Activated CD4-positive, alpha-beta memory T cell treated with anti-CD3 and anti-CD28 coated beads for 36 hours (primary cell): ENCODE measurements at places on chromosomes 3 and 15. TPM values are rescaled to one million over a fixed set of nuclear protein-coding genes. Genes with fewer than 3 reads are reported as not detected.

DNA sequence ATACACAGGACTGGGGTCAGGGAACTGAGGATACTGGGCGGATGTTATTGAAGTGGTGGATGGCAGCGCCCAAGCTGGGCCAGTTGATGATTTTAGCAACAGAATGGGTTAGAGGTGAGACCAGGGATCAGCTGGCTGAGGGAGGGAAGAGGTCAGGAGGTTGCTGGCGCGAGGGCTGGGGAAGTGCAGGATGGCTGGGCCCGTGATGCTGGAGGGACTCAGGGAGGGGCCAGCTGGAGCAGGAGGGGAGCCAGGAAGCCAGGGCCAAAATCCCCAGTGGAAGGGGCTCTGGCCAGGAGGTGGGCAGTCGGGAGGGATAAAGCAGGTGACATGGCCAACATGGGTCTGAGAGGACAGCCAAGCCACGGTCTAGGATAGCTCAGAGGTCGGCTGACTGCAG is 178.0 kb downstream of the NSMCE3 start:
- no peaks in the 10 kb centered on the region for H3K27me3 ChIP-seq
- peaks cover 8% of the 10 kb centered on the region for H3K4me1 ChIP-seq
- no peaks in the 10 kb centered on the region for H3K36me3 ChIP-seq

The UROC1 gene
- total RNA-seq = not detected

DNA sequence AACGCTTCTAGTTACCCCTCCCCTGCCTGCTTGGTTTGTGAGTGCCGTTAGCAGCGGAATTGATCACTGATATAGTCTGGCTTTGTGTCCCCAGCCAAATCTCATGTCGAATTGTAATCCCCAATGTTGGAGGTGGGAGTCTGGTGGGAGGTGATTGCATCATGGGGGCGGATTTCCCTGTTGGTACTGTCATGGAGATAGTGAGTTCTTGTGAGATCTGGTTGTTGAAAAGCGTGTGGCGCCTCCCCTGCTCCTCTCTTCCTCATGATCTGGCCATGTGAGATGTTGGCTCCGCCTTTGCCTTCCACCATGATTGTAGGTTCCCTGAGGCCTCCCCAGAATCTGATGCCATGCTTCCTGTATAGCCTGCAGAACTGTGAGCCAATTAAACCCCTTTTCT is 47.3 kb upstream of the PGPEP1L start:
- DNase-seq = no peak
- peaks cover 17% of the 10 kb centered on the region for H3K27me3 ChIP-seq
- no peaks in the 10 kb centered on the region for H3K36me3 ChIP-seq

GRCh38 chr15:23072633-23073032 is 33.3 kb upstream of the TUBGCP5 start:
- peaks cover 7% of the 10 kb centered on the region for H3K27me3 ChIP-seq
- H3K4me3 ChIP-seq = no peak overlapping the region
- no peak for DNase-seq
- no peaks in the 10 kb centered on the region for H3K4me1 ChIP-seq
- no peaks in the 10 kb centered on the region for H3K36me3 ChIP-seq

DNA sequence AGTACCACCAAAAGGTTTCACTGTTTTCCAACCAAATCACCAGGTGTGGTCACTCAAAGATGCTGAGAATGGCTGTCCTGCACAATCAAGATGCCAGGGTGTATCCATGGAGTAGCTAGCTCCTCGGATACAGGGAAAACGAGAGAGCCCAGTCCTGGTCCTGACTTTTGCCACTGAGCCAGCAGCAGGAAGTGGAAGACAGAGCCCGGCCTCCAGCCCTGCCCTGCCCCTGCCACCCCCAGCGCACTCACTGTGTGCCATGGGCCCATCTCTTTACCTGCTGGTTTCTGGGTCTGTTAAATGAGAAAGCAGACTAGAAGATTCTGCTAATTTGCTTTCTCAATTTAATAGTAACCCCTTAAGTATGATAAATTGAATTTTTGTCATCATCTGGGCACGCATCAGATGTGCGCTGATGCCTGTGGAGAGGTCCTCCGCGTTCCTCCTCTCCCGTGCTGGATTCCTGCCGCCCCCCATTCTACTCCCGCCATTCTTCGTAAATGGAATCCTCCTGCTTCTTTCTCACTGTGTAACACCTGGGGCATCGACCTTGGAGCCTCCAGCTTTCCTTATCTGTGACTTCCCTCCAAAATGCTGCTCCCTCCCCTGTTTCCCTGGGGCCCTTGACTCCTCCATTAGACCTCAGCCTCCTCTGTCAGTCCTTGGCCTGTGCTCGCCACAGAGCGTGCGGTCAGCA is 18.0 kb downstream of the TNFAIP8L3 start:
- H3K4me1 ChIP-seq = peaks cover 13% of the 10 kb centered on the region
- H3K36me3 ChIP-seq = no peaks in the 10 kb centered on the region
- peak overlapping the region; percentile 27 for H3K4me3 ChIP-seq
- H3K27ac ChIP-seq = peak overlapping the region; percentile 56
- no peak for DNase-seq

DNA sequence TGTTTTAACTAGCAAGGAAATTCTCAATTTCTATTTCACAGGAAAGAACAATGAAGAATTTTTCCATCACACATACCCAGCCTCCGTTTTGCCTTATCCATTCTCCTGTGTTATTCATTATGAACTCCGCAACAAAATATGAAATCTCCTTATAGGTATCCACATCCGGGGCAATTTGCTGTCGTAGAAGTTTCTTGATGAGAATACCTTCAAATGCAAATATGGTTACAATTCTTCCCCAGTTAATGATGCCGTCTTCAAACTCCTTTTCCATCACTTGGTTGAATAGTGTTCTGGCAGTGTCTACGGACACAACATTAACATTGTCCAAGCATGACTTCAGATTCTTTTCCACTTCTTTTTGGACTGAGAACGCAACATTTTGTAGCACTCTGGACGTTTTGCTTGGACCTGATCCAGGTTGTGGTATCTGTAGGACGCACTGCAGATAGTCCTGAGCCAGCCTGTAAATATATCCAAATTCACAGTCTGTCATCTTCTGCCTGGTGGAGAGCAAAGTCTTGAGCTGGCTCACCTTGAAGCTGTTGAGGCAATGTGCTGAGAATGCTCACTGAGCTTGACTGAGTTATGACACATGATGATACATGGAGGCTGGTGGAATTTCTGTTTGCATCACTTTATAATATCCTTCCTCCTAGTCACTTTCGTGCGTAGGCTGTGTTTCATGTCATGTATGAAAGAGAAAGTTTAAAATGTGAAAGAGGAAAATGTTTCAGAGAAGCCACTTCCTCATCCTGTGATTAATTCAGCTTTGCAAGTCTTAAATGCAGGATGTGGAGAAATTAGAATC is at the start of gene BCL2A1:
BCL2A1 (minus strand) TSS at position 573 of the 811 bp plus-strand sequence; CDS start at position 496, 77 bp downstream.
- H3K4me3 ChIP-seq = peak within 1 kb of the TSS; percentile 96
- no peaks in the 10 kb centered on the region for H3K27me3 ChIP-seq
- H3K4me1 ChIP-seq = peaks cover 49% of the 10 kb centered on the region
- DNase-seq = peak; percentile 88
